CD8-positive, alpha-beta memory T cell (primary cell): ENCODE measurements at places on chromosomes 7 and 10. TPM values are rescaled to one million over a fixed set of nuclear protein-coding genes. Genes with fewer than 3 reads are reported as not detected.
A peak's percentile ranks its signal among the peaks of the same experiment; 100 is the strongest.

Gene PIK3CG
- total RNA-seq: 26.3 TPM

Gene GIMAP4
- 59.3 TPM for total RNA-seq

Gene MEOX2
- total RNA-seq: not detected

- no peak for DNase-seq
Measured at GRCh38 chr10:21954690-21955089, 48.8 kb downstream of the DNAJC1 start.

DNA sequence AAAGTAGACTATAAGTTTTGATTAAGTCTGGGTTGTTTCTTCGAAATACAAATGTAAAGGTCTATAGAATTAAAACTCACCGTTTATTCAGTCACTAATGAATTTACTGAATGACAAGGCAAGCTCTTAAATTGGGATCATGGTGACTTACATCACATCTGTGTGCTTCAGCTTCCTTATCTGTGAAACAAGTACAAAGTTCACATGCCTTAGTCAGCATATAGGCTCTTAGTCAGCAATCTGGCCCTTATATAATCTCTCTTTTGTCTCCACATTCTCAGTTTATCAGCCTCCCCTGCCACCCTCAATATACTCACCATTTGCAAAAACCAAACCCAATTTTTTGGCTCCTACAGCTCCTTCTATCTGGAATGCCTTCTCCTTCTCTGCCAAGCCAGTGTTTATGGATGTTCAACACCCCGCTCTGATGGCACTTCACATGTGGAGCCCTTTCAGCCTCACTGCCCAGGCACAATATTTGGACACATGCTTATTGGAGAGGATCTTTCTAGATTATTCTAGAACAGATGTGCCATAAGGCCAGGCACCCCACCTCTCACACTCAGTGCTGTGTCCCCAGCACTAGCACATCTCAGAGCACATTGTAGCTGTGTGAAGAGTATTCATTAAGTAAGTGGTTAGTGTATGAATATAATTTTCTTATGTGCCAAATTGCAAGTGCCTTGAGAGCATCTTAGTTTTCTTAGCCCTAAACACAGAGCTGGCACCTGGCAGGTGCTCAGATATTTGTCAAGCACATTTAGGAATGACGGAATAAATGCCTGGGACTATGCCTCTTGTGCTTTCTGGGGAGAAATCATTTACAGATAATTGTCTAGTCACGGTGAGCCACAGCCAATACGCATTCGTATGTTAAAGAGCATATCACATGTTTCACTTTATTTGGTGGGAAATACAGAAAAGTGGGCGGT lies 9.8 kb upstream of the LAMB1 start:
- DNase-seq: no peak

GRCh38 chr7:64463636-64464375 lies 99.1 kb downstream of the ZNF680 start:
- peak; percentile 0 for DNase-seq

DNA sequence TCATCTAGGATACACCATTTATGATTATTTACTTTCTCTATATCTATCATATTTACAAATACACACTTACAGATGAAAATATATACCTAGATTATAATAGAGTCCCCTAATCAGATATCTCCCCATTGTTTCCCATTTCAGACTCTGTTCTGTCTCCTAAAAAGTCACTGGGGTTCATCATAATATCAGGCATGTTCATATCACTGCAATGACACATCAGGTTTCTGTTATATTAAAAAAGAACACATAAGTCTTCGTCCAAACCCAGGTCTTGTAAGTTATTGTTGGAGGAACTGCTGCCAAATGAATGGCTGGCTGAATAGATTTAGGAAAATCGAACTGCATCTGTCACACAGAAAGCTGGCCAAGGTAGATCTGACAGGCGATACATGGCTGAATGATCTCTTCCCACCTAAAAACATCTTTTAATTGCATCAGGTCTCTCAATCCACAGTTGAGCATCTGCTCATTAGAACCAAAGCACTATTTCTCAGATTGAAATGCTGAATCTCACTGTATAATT lies 178.7 kb downstream of the CACNA2D1 start:
- no peak for DNase-seq
